M059J (cell line): ENCODE measurements at places on chromosomes 7 and 10. TPM values are rescaled to one million over a fixed set of nuclear protein-coding genes. Genes with fewer than 3 reads are reported as not detected.

TRIM73 gene
- total RNA-seq: 0.10 and 0.12 TPM in 2 replicates

OR6B1 gene
- not detected in 2 replicates for total RNA-seq

- no peak for DNase-seq
These were observed 16.9 kb upstream of the GGCT start for GRCh38 chr7:30521532-30521931.

DNA sequence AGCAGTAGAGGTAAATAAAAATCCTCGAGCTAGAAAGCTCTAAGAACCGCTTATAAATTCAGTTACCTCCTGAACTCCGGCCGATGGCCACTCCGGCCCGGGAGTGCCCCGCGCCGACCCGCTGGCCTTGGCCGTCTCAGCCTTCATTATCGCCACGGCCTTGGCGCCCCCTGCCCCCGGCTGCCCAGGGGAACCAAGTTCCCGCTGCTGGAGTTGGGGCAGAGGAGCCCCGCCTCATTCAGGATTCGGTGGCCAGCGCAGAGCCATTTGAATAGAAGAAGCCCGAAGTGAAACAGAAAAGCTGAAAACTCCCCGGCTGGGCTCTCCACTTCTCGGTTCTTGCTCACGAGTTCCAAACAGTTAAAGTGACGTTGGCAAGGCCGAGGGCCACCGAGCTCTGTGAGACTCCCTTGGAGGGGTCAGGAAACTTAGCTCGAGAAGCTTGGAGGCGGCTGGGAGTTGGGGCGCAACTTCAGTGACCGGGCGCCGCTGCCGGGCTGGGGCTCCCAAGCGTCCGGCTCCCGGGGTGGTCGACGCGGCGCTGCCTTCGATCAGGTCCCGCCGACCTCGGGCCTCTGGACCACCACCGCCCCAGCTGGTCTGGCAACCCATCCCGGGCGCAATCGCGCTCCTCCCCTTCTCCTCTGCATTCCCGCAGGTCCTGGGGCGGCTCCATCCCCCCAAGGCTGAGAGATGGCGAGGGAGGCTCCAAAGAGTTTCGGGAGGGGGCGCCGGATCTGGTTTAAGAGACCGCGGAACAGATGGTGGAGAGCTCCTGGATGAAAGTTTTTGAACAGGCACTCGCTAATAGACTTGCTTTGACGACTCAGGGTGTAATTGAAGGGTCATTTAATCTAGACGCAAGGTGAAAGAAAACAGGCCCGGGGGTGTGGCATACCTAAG is 5.8 kb upstream of the FEZF1 start:
- DNase-seq: peak; percentile 18

DNA sequence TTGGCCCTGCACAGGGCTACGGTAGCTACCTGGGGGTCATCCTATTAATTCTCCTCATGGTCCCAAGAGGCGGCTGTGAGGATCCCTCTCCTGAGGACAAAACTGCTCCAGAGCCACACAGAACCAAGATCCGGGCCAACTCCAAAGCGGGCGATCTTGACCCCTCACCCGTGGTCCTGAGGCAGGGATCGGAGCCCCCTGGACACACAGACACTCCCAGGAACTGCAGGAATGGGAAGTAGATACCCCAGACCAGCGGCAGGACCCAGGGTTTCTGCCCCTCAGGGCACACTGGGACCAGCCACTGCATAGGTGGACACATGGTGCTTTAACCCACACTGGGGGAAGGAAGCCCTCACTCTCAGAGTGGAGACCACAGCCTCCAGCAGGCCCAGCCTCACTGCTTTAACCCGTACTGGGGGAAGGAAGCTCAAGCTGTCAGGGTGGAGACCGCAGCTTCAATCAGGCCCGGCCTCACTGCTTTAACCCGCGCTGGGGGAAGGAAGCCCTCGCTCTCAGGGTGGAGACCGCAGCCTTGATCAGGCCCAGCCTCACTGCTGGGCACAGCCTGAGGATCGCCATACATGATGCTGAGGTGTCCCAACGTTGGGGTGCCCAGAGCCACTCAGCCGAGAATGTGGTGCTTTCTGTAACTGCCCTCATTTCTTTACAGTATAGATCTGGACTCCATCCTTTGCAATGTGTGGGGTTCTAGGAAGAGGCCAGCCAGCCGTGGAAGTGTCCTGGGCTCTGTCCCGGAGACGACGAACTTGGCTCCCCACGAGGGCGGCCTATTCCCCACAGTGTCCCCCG is 60.1 kb downstream of the DIP2C start:
- DNase-seq: no peak

GRCh38 chr10:27241010-27241651 is 534 bp upstream of the ACBD5 start:
- peak; percentile 7 for DNase-seq

DNA sequence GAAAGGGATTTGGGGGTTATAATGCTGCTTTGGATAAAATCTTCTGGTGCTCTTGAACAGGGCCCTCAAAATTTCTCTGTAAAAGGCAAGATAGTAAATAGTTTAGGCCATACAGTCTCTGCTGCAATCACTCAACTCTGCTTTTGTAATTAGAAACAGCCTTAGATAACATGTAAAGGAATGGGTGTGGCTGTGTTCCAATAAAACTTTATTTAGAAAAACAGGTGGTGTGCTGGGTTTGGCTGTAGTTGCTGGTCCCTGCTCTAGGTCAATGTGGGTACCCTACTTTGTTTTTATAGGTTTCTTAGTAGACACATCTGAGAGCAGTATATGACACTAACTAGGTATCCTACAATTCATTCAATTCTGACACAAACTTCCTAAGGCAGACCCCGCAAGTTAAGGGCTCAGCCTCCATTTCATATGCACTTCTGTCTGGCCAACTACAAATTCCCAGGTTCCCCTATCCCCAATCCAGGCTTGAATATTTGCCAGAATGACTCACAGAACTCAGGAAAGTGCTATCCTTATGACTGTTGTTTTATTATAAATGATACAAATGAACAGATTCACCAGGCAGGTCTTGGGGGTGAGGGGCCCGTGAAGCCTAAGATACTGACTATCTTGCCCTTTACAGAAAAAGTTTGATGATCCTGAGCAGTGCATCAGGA is 349.9 kb downstream of the RPS24 start:
- peak; percentile 29 for DNase-seq

- DNase-seq: peak; percentile 8
These were observed 45.5 kb downstream of the NOD1 start for GRCh38 chr7:30433082-30433481.
